Umbilical cord (tissue), 2 donors: ENCODE measurements at places on chromosomes 1 and 21. TPM values are rescaled to one million over a fixed set of nuclear protein-coding genes. Genes with fewer than 3 reads are reported as not detected.

Gene ANGPTL7
- 0.24 TPM for total RNA-seq

DNA sequence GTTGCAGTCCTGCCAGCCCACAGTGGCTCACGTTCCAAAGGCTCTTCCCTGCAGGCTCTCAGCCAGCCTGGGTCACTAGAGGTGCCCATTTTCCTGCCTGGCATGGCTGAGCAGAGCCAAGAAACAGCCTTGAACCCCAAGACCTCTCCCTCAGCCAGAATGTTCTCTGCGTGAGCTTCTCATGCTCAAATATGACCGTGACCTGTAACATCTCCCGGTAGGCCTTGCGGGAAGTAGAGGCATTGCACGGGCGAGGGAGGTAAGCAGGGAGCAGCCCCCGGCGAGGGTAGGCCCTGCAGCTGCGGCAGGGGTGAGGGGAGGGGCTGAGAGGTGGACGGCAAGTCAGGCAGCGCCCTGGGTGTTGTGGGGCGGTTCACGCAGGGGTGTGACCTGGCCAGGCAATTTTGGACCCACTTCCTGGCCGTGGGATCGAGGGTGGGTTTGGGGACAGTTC lies 20.0 kb downstream of the RRP1 start:
- no peak for DNase-seq

DNA sequence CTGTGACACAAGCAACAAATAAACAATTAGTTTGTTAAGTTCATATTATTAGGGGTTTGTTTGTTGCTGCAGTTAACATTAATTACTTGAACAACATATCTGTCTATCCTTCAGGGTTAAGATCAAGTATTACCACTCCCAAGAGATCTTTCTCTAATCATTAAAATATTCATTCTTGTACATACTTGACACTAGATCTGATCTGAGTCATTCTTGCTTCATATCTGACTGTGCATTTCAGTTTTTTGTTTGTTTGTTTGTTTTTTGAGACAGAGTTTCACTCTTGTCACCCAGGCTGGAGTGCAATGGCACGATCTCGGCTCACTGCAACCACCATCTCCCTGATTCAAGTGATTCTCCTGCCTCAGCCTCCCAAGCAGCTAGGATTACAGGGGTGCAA lies 613.3 kb upstream of the PLXNA2 start:
- no peak for DNase-seq

Gene CCDC190
- 31.3 TPM for total RNA-seq

Gene OR2L2
- 8.9 TPM for total RNA-seq

DNA sequence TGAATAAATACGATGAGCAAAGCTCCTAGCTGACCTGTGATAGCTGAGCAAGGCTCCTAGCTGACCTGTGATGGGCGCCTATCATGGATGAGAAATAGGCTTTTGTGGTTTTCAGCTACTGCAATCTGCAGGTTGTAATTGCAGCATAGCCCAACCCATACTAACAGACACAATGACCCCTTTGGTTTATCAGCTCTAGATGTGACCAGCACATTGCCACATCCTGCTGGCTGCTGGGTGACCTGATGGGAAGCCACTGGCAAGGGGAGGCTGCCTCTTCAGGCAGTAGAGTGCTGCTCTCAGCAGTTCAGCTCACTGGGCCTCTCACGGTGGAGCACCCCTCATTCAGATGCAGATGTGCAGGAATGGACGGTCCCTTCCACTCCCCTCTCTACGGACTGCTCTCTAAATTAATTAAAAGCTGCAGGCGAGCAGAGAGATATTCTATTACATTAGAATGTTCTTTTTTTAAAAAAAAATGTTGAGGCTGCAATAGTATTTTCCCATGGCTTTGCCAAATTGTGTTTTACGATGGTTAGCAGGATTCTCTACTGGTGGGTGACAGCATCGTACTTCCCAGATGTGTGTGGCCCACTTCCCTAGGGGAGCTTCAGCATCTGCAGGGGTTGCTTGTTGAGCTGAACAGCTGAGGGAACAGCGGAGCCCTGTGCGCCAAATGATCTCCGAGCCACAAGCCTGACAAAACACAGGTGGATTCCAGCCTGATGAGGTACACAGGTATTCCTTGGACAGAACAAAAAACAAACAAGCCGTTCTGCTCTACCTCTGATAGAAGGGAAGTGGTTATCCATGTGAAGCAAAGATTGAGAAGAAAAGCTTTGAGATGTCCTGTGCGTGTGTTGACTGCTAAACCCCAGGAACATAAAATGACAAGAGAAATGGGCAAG lies 65.0 kb downstream of the SYT6 start:
- no peak for DNase-seq

Gene CRYAA
- total RNA-seq = not detected

Gene ZNF670
- total RNA-seq = 6.7 TPM

GRCh38 chr1:90114521-90115141 lies 119.7 kb downstream of the ZNF326 start:
- peak; percentile 63 for DNase-seq

DNA sequence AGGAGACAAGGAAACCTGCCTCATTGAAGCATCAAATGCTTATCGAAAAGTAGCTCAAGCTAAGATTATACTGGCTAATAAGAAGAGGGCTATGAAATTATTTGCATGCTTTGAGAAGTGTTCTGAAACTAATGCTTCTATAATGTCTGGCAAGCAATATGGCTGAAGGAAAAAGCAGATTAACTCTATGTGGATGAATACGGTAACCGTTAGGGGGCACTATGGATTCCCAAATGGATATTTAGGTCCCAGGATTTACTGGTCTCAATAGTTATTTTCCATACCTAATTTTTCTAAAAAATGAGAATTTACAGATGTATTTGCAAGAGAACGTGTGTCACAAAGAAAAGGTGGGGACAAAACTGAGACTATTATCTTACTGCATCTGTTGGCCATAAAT lies 34.6 kb upstream of the RRP15 start:
- DNase-seq = no peak

Gene PKLR
- not detected for total RNA-seq

Gene CFAP141
- not detected for total RNA-seq

Gene SMPDL3B
- total RNA-seq = 1.2 TPM

DNA sequence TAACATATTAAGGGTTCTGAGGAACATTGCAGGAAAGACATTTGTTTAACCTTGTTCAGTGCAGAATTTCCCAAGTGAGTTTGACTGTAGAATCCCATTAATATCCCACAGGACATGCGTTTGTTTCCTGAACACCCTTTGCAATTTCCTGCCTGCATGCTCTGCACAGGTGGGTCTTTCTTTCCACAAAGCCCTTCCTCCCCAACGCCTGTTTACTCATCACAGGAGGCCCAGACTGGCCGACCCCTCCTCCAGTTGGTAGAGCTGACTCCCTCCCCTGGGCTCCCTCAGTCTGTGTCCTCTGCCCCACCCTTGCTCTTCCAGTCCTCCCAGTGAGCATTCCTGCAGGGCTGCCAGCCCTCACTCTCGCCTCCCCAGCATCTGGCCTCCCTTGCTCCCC lies 47.5 kb upstream of the CTPS1 start:
- DNase-seq = no peak

Gene DDR2
- total RNA-seq = 69.6 TPM

GRCh38 chr21:34521561-34521960 lies 9.6 kb upstream of the KCNE1 start:
- DNase-seq = no peak
